ENCODE measurements at places on chromosomes 7 and 10. TPM values are rescaled to one million over a fixed set of nuclear protein-coding genes. Genes with fewer than 3 reads are reported as not detected.

Gene PNLIP
- not detected for total RNA-seq

Gene CYP3A4
- total RNA-seq: not detected

Gene GHRHR
- not detected for total RNA-seq

Gene PBLD
- 9.2 TPM for total RNA-seq

Gene GIMAP6
- not detected for total RNA-seq

DNA sequence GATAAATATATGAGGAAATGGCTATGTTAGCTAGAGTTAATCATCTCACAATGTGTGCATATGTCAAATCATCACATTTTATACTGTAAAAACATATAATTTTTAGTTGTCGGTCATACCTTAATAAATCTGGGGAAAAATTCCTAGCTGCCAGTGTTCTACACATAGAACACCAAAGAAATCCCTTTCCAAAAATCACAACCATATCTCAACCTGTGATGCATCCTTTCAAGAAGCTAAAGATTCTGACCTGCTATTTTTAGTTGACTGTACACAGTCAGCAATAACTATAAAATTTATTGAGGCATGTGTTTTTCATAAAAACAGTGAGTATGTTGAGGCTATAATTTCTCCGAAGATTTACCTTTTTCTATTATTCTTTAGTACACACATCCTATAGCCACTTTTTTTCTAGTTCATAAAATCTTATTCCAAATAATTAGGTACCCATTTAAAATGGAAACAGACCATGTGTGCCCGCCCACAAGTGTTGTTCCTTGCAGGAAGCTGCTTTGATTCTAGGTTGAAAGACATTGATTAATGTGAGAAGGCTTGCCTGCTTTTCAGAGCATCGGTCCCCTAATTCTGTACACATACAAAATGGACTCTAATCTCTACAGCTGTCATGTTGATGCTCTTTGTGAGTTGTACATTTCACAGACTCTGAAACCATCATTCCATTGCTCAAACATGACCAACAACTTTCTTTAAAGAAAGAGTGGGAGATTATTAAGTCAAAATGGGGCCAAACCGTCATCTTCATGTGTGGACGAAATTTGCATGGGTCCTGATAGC is 117.5 kb upstream of the LRRN3 start:
- DNase-seq: no peak

GRCh38 chr7:96380111-96380512 is 58.2 kb upstream of the SLC25A13 start:
- DNase-seq: no peak

GRCh38 chr7:91165006-91165845 is 99.0 kb upstream of the FZD1 start:
- DNase-seq: peak; percentile 79

GRCh38 chr10:113987805-113988204 is 55.9 kb upstream of the ADRB1 start:
- peak; percentile 36 for DNase-seq

DNA sequence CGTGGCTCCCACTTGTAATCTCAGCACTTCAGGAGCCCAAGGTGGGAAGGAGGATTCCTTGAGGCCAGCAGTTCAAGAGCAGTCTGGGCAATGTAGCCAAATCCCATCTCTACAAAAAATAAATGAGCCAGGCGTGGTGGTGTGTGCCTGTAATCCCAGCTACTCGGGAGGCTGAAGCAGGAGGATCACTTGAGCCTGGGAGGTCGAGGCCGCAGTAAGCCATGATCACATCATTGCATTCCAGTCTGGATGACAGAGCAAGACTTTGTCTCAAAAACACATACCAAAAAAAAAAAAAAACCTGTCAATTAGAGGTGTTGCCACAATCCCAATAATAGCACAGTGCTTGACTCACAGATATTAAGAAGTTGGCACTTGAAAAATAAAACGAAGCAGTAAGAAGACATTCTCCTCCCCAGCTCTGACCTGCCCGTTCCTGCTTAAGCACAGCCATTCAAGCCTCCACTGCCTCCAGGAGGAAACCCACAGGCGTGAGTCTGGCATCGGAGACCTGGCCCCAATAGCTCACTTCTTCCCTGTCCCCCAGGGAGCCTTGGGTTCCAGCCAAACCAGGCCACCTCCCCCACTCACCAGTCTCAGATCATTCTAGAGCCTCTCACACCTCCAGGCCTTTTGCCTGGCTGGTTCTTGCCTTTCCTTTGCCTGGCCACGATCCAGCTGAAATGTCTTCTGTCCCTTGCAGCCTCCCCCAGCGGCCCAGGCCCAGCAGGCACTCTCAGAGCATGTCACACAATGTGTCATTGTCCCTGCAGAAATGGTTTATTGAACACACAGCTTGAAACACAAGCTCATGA is 45.3 kb upstream of the GTF2I start:
- DNase-seq: peak; percentile 86

- peak; percentile 69 for DNase-seq
These were observed 67.3 kb downstream of the SPDYE5 start for GRCh38 chr7:75559355-75559975.

DNA sequence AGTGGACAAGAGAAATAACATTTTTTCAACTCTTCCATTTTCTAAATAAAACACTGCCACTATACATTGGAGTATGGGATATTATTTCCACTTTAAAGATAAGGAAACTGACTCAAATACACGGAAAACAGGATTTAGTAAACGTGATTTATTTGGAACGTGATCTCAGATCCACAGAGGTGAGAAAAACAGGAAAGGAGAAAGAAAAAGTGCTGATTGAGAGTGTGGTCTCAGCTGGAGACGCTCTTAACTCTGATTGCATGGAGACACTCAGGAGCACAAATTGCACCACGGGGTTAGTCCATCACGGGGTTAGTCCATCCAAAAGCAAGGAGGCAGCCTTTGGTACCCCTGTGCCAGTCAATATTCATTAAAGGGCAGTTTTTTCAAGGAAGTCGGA is 142.5 kb downstream of the GNAT3 start:
- no peak for DNase-seq

- no peak for DNase-seq
These were observed 20.3 kb upstream of the HYAL4 start for GRCh38 chr7:123824754-123825067.

GRCh38 chr10:52308251-52309031 is 5.6 kb upstream of the DKK1 start:
- peak; percentile 45 for DNase-seq

DNA sequence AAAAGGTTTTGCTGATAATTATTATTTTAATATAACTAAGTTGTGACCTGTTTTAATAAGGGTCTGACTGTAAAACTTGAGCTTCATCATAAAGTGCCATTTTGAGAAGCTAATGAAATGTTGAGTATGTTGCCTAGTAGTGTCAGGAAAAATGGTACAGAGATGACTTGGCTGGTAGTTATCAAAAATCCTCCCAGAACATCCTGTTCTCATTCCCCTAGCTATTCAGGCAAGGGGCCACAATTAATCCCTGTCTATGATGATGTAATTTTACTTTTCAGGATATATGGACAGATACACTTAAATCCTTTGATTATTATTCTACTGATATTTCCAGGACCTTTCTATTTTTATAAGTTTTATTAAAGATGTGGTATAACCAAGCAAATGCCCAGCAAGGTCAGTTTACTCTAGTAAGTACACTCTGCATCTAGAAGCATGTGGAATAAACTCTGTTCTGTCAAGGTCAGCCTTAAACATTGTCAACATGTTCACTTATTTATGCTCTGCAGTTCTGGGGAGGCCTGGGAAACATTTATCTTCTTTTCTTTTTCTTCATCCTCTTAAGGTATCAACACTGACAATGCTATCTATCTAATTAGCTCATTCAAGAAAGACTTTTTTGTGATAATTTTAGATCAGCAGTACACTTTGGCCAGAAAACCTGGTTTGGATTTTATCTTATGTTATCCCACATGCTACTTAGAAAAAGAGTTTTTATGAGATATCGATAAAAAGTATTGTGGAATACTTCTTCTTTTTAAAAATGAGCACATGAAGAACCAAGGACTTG is 32.1 kb downstream of the BTRC start:
- no peak for DNase-seq

DNA sequence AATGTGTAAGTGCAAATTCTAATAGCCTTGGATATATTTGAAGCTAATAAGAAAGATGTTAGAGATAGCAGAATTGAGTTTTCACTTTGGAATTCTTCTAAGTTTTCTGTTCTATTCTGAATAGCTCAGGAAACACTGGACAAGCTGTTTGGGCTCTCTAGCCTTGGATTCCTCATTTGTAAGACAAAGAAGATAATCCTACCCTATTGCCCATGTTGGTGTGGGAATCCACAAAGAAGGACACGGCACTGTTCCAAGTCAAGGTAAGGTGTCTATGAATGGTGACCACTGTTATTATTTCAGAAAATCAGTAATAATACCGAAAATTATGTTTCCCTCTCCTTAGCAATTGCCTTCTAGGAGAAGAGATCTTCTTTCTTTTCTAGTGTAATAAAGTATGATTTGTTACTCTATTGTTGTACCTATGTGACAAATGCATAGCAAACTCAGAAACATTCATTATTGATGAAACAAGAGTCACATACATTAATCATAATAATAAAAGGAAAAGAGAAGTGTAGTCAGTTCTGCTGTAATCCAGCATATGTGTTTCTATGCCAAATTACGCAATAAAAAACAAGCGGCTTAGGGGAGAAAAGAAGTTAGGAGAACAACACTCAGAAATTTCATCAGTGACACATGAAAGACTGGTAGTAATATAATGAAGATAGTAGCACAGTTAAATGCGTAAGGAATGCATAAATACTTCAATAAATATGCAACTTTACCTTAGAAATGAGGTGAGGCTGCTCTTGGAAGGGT is 1012.3 kb upstream of the PHF14 start:
- DNase-seq: no peak

DNA sequence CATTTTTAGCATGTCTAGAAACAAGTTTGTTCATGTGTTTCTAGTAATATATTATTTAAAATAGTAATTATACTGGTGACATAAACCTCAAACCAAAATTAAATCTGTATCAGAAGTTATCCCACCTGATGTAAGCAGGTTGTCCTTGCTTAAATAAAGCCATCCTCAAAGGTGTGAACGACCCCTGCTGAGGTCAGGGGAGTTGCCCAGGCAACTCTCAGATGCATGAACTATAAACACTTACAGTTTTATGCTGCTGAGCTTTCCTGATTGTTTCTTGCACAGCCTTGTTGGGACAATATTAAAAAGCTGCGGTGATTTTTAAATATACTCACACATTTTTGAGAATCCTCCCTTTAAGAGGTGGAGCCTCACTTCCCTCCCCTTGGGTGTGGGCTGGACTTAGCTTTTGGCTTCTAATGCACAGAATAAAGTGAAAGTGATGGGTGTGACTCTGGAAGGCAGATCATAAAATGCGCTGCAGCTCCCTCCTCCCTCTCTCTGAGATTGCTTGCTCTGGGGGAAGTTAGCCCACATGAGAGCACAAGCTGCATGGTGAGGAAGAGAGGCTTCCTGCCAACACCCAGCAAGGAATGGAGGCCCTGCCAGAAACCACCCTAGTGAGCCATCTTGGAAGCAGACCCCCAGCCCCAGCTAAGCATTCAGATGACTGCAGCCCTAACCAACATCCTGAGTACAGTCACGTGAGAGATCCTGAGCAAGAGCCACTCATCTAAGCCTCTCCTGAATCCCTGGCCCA is 152.7 kb downstream of the SKIDA1 start:
- DNase-seq: peak; percentile 77

DNA sequence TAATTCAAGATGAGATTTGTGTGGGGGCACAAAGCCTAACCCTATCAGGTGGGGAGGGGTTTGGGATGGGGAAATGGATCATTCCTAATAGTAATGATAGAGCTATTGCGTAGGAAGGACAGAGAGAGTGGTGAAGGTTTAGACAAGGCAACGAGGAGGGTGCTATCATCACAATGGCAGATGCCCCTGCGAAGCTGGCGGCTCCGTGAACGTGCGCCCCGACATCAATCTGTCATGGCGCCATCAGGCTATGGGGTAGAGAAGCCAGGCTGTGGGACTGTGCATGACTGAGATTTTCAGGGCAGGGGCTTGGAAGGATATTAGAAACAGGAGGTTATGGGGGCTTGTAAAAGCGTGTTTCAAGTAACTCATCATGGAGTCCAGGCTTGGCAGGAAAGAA is 157.6 kb downstream of the ITGA8 start:
- DNase-seq: no peak

GRCh38 chr10:11612021-11613001 is 861 bp upstream of the USP6NL start:
- peak; percentile 23 for DNase-seq

DNA sequence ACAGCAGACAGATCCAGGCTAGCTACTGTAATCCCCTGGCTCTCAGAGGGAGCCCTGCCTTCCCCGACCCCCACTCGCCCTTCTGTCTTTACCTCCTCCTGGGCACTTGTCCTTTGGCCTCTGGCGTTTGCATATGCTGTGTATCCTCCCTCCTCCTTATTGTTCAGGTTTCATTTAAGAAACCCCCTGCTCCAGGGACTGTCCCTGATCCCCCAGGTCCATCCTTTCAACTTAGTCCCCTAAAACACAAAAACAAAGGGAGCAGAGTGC is 25.7 kb downstream of the GRID1 start:
- DNase-seq: no peak

DNA sequence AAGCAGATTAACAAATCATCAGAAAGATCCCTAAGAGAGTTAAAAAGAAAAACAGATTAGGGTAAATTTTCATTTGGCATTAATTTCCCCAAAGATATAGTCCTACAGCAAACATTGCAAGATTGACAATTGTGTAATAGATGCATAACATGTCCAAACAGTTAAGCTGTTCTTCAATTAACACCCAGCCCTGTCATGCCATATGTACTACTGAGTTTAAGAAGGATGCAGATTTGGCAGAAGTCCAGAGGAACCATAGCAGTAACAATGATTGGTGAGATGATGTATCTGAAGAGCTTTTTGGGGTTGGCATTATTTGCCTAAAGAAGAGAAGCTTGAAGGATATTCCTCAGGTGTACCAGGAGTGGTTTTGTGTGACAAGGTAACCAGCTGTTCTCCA is 287.6 kb downstream of the LRMDA start:
- DNase-seq: no peak

- peak; percentile 2 for DNase-seq
These were observed 27.0 kb downstream of the MMD2 start for GRCh38 chr7:4931943-4932342.

DNA sequence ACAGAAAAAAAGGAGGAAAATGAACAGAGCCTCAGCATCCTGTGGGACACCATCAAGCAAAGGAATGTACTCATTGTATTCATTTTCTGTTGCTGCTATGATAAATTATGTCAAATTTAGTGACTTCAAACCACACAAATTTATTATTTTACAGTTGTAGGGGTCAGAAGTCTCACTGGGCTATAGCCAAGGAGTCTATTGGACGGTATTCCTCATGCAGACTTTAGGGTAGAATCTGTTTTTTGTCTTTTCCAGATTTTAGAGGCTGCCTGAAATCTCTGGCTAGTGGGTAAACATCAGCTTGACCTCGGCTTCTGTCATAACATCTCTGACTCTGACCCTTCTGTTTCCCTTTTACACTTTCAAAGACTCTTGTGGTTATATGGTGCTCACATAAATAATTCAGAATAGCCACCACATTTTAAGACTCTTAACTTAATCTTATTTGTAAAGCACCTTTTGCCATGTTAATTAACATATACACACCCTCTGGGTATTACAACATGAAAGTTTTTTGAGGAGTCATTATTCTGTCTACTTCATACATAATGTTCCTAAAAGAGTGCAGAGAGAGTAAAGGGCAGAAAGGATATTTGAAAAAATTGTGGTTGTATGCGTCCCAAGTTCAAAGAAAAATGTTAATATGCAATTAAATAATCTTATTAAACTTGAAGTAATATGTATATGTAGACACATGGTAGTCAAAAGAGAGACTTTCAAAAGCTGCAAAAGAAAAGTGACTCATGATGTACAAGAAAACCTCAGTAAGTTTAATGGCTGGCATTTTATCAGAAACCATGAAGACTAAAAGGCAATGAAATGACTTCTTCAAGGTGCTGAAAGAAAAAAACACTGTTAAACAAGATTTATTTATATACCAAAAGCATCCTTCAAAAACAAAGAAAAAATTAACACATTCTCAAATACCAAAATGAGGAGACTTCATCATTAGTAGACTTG is 70.8 kb upstream of the MEOX2 start:
- no peak for DNase-seq
